ENCODE measurements at places on chromosomes 6 and 20. TPM values are rescaled to one million over a fixed set of nuclear protein-coding genes. Genes with fewer than 3 reads are reported as not detected.

Gene EYA4
- total RNA-seq: 0.10 TPM

Gene INSM1
- 0.59 TPM for total RNA-seq

Gene LHFPL5
- total RNA-seq: not detected

Gene COL19A1
- not detected for total RNA-seq

Gene FAM229B
- total RNA-seq: 11.5 TPM

Gene KCNK16
- total RNA-seq: not detected

Gene THBD
- total RNA-seq: 1.2 TPM

Gene TSHZ2
- 0.07 TPM for total RNA-seq

Gene SCGN
- total RNA-seq: not detected

Gene DYNLT2
- 1.3 TPM for total RNA-seq

All from H7 (cell line).